ENCODE measurements at places on chromosomes 1 and 21. TPM values are rescaled to one million over a fixed set of nuclear protein-coding genes. Genes with fewer than 3 reads are reported as not detected.

Gene GIPC2
- 0.07 TPM for total RNA-seq

Gene TACSTD2
- total RNA-seq: 0.33 TPM

DNA sequence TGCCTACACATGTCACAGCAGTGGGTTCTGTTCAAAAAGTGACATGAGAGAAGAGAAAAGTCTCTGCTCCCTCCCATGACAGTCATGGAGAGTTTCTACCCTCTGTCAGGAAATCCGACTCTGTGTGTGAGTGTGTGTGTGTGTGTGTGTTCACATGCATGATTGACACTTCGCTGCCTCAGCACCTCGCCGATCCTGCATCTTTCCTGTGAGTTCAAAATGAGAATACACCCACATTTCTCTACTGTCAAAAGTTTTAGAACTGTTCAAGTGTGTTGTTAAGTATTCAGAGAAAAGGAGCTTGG is 46.2 kb upstream of the COX20 start:
- no peak for DNase-seq

DNA sequence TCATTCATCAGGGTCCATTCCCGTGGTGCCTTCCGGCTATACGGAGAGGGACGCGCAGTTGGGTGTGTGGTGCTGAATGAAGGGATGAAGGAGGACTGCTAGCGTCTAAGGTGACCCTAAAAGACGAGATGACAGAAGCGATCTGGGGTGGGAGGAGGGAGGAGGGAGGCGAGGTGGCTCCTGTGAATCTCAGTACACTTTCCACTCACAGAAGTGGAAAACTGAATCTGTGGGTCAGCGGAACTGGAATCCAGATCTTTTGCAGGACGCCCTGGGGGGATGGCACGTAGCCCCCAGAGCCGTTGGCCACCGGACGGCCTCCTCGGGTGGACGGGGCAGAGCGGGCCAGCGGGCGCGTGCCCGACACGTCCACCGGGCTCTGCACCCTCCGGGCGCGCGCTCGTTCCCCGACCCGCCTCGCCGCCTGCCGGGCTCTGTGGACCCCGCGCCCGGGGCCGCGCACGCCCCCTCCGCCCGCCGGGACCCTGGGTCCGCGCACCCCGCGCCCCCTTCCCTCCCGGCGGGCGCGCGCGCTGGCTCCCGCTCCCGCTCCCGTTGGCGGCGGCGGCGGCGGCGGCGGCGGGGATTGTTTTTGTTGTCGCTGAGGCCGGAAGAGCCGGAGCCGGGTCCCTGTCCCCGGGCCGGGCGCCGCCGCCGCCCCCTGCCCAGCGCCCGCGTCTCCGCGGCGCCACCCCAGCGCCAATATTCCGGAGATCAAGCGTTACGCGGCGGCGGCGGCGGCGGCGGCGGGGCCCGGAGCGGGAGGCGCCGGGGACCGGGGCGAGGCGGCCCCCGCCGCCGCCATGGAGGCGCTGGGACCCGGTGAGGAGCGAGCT is at the start of gene AGO4:
Gene AGO4 (plus strand): TSS at position 403 of the 836 bp plus-strand sequence. CDS start 401 bp downstream, at position 804.
- peak; percentile 95 for DNase-seq

GRCh38 chr1:182974506-182975191 is 21.7 kb upstream of the SHCBP1L start:
- no peak for DNase-seq

- DNase-seq: peak; percentile 13
Observed at GRCh38 chr1:216119600-216119999, 303.6 kb downstream of the USH2A start.

DNA sequence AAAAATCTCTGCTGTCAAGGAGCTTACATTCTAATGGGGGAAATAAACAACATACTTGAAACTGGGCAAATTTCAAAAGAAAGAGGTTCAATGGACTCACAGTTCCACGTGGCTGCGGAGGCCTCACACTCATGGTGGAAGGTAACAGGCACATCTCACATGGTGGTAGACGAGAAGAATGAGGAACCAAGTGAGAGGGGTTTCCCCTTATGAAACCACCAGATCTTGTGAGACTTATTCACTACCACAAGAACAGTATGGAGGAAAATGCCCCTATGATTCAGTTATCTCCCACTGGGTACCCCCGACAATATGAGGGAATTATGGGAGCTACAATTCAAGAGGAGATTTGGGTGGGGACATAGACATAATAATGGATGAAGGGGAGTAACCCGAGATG is 226.4 kb downstream of the ZP4 start:
- no peak for DNase-seq

DNA sequence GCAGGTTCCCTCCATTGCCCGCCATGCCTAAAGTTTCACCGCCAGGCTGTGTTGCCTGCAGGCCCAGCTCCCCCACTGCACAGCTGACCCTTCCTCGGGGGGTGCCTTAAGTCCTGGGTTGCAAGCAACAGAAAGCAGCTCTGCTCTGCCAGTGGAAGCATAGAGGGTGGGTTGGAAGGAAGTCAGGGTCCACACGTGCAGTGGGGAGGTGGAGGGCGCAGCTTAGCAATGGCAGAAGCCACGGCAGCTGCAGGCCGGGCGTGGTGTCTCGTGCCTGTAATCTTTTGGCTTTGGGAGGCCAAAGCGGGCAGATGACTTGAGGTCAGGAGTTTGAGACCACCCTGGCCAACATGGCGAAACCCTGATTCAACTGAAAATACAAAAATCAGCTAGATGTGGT is 106.3 kb upstream of the TMEM51 start:
- no peak for DNase-seq

Measured in H7 (cell line).